ENCODE measurements at places on chromosomes 2 and 18.

GRCh38 chr2:219976871-219977270 is 349.4 kb downstream of the SLC4A3 start:
- no peak for DNase-seq

DNA sequence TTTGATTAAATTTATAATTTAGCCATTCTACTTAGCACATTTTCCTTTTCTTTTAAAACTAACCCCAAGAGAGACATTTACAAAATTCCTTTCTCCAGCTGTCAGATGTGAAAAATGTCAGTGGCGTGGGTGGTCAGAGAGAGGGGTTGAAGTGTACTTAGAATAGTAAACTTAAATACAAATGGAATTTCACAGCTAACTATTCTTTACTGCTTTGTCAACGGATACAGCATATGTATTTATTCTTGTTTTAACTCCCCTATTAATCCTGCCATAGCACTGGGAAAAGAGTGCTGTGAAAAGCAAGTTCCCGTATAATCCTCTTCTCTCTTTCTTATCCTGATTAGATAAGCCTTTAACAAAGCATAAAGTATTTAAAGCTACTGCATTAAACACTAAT is 191.4 kb upstream of the CHAC2 start:
- DNase-seq, result no peak

GRCh38 chr2:241570961-241571581 is 12.5 kb downstream of the BOK start:
- no peak for DNase-seq

GRCh38 chr2:135174810-135175093 is 122.7 kb downstream of the RAB3GAP1 start:
- no peak for DNase-seq

DNA sequence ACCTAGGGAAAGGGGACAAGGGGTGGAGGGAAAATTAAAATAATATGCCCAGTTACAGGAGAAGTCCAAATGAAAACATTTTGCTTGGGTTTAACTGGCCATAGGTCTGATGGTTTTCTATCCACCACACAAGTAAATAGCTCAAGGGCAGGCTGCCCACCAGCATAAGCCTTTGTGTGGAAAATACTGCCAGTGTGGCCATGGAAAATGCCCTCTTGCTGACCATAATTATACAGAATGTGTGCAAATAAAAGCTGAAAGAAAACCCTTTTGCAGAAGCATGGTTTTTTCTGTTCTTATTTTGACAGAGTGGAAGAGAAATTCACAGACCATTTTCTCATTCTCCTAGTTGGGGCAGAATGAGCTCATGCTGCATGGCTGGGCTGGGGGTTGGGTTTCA is 111.3 kb upstream of the SIX2 start:
- no peak for DNase-seq

DNA sequence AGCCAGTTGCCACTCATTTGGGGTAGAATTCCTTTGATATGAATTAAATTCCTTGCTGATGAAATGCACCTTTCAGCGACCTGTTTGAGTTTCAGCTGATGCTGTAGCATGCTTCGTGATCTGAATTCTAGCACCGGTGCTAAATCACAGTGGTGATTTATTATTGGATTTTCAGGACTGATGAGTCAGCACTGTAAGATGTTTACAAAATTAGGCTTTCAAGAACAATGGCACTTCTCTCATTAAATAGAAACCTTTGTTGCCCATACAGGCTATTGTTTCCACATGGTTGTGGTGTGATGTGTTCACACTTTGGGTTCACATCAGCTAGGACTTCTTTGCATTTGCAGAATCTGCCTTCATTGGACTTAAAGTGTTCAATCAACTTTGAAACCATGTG is 687.7 kb downstream of the ARHGAP15 start:
- DNase-seq, result no peak

Data from activated T-helper 1 cell treated with Interleukin-2 at 50 U/mL for 16 hours (primary cell).